ENCODE measurements at places on chromosomes 11 and 22.

DNA sequence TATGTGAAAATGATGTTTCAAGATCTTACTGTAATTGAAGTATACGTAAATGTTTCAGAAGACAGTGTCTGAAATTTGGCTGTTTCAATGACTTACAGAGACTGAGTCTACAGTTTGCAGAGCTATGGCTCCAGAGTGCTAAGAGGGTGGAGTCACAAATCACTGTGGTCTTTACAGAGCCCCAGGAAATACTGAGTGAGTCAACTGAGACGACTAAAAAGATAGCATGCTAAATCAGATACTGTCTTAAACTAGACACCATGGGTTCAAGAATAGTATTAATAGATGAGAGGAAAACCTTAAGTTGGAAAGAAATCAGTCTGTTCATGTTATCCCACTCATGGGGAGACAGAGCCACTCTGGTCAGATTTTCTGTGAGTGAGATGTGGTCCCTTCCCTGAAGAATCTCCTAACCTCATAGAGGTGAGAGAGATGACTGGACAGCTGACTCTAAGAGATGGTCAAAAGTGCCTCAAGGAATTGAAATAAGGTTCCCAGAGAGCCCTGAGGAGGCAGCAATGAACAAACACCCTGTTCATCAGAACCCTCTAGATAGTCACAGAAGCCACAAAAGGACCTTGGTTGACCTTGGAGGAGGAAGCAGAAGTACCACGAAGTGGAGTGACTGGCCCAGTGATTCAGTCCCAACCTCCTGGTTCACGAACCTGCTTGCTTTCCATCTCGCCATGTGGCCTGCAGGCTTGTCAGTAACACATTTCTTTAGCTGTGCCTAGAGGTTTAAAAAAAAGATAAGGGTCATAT, 30.2 kb downstream of the C11orf91 start:
- DNase-seq, result no peak

DNA sequence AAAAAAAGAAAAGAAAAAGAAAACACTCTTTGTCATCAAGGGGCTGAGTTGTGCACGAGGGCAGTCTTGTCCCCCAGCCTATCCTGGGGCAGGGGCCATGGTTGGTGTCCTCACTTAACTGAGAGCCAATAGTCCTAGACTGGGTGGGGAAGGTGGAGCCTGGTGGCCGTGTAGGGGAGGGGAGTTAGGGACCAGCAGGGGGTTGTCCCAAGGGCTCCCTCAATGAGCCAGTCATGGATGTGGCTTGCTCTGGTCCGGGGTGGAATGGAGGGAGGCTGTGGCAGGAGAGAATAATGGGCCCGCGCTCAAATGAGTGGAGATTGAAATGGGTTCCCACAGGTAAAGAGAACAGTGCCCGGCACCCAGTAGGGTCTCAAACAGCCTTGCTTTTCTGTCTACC, 46.2 kb downstream of the CACNA1I start:
- DNase-seq, result no peak

GRCh38 chr22:47457021-47457420, 694.6 kb downstream of the TBC1D22A start:
- no peak for DNase-seq

GRCh38 chr11:2728663-2729332, 29.0 kb upstream of the KCNQ1OT1 start:
- DNase-seq, result no peak

- DNase-seq, result no peak
These were observed 32.9 kb downstream of the RPS6KA4 start for GRCh38 chr11:64391839-64392238.

DNA sequence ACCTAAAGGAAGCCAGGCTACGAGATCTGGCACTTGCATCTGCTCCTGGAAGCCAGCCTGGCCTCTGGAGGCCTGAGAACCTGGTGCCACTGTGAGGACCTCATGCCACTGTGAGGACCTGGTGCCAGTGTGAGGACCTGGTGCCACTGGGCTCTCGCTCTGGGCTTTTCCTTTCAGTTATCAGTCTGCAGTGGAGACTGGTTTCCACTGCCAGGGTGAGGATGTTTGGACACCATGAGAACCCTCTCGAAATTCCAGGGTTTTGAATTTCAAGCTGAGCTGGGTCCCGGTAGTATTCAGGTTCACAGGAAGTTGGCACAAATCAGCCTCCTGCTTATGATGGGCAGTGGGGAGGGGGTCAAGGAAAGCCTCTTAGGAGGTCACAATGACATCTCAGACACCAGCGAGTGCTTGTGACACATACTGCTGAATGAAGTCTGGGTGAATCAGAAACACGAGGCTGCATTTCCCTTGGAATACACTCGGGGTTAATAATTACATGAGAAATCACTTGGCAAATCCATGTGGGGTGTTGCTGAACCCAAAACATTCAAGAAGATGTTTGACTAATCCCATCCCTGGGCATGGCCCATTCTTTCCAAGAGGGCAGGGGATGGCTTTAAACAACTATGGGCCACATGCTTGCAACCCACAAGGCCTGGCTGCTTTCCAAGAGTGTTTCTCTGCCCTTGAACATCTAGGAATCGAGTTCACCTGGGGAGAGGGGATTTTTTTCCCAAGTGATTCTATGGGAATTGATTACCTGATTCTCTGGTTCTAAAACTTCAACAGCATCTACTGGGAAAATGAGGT, 60.2 kb downstream of the LINC01488 start:
- no peak for DNase-seq

All from stimulated activated CD4-positive, alpha-beta T cell treated with anti-CD3 and anti-CD28 coated beads, Interleukin-1b, Interleukin-23, amount 100 ng/mL, for 24 hours (primary cell).